ENCODE measurements at places on chromosomes 7 and 10.

- no peak for DNase-seq
These were observed 538.6 kb downstream of the TNS3 start for GRCh38 chr7:47043304-47043703.

DNA sequence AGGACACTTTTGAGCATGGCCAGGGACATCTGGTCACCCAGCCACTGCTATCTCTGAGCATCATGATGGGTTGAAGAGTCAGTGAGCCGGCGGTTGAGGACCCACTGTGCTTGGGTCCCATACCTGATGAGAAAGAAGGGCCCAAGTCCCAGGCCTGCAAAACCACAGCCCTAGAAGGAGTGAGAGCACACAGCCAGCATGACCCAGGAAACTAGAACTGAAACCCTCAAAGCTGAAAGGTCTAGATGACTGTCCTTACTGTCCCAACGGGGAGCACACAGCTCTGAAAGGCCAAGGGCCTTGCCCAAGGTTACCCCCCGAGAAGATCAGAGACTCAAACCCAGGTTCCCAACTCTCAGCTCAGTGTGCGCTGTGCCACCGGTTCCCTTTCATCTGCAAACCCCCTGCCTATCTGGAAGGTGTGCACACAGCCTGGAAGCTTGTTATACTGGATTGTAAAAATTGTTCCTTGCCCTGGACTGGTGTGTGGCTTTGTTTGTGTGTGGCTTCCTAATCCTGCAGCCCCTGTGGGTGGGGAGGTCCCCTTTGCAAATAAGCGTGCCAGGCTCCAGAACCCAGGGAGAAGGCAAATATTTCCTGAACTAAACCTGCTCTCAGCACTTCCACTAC is 22.6 kb upstream of the PSAP start:
- DNase-seq = no peak

DNA sequence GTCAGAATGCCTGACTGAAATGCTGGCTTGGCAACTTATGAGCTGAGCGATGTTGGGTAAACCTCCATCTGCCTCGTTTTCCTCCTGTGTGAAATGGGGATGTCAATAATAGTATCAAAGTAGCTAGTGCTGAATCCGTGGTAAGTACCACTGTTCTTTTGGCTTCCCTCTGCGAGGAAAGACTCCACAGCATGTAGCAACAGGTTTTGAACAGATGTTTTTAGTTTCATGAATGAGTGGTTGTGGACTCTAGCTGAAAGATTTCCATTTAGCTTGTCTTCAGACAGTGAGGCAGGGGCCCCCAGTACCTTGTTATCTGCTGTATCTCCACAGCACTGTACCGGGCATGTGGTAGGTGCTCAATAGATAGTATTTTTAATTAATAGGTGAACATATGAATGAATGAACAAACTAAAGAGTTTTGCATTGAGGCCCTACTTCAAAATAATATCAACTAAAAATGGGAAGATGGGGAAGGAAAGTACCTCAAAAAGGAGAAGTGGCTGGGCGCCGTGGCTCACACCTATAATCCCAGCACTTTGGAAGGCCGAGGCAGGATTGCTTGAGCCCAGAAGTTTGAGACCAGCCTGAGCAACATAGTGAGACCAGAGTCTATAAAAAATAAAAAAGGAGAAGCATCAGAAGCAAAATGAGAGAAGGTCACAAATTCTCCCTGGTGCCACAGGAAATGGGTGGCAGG is 5.6 kb upstream of the DLG5 start:
- DNase-seq = no peak

DNA sequence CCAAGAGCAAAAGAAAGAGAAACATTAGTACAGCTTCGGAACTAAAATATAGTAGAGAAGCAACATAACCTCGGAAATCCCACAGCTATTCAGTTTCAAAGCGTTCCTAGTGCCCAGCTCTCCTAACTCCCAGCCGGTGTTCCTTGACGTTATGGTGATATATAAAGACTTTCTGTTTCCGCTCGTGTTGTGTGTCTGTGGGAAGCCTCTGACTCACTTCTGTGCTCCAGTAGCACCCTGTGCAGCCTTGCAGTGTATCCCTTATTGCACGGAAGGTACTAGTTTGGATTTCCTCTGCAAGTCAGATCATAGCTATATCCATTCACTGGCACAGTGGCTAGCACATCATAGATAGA is 535 bp downstream of the ASAH2B start:
- DNase-seq = no peak

GRCh38 chr7:127632276-127632910 is 14.5 kb upstream of the PAX4 start:
- DNase-seq = no peak

GRCh38 chr10:44478876-44479705 is 94.2 kb upstream of the CXCL12 start:
- DNase-seq = no peak

GRCh38 chr10:131997366-131998049 is 15.8 kb upstream of the BNIP3 start:
- DNase-seq = no peak

DNA sequence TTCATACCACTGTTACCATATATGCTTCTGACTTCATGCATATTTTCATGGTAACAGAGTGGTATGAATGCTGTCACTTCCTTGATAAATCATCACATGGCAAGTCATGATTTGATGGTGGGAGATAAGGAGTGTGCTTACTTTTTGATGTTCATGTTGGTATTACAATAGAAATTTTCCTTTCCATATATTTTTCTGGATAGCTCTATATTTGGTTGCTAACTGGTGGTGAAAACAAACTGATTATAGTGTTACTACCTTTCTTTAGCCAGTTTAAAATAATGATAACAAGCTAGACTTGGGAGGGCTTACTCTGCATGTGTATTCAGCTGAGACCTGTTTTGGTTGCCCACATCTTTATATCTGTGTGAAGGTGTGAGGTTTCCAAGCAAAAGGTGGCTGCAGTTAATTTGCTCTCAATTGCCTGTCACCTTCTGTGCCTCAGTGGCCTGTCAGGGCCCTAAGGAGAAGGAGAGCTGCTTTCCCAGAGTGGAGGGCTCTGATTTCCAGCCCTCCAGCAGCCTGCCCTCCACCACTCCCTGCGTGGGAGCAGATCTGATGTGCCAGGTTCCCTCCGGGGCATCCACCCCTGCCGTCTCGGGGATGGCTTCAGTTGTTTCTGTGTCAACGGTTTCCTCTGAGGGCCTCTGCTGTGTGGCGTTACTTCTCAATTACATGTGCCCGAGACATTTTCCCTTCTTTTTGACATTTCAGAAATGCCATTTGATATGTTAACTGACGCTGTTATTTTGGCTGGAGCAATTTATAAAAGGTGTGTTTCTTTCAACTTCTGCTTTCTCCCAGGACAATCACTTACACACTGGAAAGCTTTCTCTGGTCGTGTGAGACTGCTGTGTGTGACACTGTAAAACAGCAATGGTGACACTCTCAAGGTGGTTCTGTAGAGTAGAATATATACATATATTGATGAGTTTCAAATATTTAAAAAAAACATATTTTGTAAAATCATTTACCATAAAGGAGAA is 107.7 kb upstream of the KLF6 start:
- no peak for DNase-seq

DNA sequence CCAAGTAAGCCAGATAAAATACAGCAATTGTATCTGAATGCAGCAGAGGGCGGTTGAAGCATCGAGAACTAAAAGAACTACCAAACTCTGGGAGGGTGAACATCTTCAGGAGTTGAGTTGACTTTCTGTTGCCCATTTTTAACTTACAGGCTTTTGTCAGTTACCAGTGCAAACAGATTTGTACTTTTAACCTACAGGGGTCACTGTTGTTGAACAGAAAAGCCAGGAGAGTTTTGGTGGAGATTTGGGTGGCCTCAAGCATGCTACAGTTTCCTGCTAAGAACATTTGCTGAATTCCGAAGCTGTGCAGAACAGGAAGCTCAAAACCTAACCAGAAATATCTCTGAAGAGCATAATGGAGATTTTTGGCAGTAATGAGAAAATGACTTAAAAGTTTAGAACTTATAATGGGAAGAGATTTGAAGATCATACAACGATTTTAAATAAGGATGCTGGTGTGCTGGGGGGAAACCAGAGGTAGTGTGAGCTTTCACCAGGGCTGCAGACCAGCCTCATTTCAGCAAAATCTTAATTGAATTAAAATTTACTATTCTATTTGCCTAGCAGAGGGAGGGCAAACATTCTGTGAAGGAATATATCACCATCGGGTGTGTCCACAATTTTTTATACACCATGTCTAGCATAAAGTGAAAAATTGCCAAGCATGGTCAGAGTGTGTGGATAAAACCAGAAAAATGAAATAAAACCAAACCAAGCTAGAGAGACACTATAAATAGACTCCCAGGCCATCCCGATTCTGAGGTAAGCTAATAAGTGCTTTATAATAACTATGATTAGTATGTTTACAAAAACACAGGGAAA is 208.6 kb upstream of the CCDC6 start:
- no peak for DNase-seq

- no peak for DNase-seq
These were observed 10.1 kb downstream of the THNSL1 start for GRCh38 chr10:25026463-25026862.

GRCh38 chr10:26242706-26243350 is 26.3 kb downstream of the GAD2 start:
- DNase-seq = no peak

DNA sequence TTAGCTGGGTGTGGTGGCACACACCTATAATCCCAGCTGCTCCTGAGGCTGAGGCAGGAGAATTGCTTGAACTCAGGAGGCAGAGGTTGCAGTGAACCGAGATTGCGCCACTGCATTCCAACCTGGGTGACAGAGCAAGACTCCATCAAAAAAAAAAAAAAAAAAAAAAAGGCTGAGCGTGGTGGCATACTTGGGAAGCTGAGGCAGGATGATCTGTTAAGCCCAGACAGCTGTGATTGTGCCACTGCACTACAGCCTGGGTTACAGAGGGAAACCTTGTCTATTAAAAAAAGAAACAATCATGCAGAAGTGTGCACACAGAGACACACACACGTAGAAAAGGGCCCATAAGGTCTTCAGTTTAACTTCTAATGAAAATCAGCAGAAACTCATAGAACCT is 150.6 kb downstream of the TPST1 start:
- DNase-seq = no peak

GRCh38 chr7:31323101-31323500 is 17.4 kb downstream of the NEUROD6 start:
- no peak for DNase-seq

- DNase-seq = no peak
These were observed 162.6 kb upstream of the CDCA7L start for GRCh38 chr7:22108151-22108845.

DNA sequence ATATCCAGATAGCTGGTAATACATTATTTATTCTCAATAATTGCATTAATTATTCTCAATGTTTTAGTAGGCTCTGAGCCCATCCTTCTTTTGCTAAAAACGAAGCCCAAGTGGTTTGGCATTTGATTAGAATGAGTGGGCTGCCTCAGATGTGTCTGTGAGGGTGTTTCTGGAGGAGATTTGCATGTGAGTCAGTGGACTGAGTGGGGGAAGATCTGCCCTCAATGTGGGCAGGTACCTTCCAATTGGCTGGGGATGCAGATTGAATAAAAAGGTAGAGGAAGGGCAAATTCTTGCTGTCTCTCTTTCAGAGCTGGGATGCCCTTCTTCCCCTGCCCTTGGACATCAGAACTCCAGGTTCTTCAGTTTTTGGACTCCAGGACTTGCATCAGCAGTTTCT is 290.6 kb upstream of the SMIM30 start:
- no peak for DNase-seq

DNA sequence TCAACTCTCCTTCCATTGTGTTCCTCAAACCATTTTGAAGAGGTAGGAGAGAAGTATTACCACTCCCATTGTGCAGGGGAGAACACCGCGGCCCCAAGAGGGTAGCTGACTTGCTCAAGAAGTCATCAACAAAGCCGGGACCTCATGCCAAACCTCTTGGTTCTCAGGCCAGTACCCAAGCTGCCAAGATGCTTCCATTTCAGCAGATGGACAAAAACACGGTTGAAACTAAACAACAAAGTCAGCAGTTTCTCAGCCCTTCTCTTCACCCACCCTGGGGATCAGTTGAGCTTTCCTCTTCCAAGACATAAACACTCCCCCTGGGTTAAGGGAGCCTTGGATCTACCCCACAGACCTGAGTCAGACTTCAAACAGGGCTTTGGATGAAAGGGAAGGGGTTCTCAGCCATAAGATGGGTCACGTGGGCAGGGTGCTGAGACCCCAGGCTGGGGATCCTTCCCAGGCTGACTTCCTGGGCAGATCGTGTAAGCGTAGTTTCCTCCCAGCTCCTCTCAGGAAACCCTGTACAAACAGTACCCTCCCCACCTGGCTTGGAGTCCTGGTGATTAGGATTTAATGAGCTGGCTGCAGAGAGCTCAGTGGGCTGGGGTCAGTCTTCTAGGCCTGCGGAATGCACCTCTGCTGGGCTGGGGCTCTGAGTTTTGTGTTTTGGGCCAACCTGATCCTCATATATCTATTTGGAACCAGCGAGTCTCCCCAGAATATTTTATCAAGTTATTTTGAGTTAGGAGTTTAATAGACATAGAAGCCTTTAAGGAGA is 27.3 kb downstream of the EMX2 start:
- no peak for DNase-seq

GRCh38 chr7:99679032-99679399 is 780 bp downstream of the CYP3A5 start:
- DNase-seq = no peak

DNA sequence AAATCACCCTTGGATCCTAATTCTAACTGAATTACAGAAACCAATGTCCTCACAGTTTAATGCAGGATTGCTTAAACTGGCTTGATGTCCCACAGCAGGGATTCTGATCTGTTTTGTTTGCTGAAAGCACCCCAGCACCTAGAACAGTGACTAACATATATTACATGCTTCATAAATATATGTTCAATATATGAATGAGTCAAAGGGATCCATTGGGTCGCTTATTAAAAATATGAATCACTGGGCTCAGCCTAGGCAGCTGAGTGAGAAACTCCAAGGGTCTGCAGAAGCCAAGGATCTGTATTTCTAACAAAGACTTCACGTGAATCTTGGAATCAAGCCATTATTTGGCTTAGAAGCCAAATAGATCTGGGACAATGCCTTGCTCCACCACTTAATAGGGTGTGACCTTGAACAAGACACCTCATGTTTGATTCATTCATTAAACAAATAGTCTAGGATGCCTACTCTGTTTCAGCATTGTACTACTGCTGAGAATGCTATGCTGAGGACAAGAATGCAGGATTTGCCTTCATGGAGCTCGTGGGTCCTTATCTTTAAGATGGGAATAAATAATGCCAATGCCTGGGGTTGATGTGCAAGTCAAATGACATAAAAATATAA is 103.4 kb upstream of the DLX6 start:
- no peak for DNase-seq

DNA sequence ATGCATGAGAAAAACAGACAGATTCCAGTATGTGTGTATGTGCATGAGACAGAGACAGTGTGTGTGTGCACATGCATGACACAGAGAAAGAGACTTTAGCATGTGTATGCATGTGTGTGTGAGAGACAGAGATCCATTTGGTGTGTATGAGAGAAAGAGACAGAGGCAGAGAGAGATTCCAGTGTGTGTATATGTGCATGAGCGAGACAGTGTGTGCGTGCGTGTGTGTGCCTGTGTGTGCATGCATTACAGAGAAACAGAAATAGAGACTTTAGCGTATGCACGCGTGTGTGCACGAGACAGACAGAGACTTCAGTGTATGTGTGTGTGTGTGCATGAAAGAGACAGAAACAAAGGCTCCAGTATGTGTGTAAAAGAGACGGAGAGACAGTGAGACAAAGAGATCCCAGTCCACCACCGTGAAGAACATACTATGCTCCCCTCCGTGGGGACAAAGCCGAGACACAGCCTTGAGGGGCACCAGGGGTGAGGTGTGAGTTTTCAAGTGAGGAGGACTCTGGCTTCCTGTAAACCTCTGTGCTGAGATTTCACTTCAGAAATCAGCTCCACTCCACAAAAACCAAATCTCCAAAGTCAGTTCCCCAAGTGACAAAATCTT is 188.9 kb downstream of the GRID1 start:
- peak; percentile 3 for DNase-seq
